ENCODE measurements at places on chromosomes 11 and 22.

DNA sequence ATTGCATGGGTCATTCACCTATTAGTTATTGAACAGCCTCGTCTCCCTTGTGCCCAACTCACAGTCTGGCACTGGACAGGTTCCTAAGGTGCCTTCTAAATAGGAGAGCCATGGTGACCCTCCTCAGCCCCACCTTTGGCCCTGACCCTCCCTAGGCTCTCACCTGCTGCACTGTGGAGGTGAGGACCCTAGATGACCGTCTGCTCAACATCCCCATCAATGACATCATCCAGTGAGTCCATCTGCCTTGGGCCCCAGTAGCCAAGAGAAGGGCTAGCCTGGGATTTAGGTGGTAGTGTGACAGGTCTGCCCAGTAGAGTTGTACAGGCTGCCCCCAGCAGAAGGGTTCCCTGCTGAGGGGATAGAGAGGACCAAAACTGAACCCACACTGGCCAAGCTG lies 13.6 kb downstream of the UCP2 start:
- no peak for DNase-seq

GRCh38 chr11:21552911-21553310 lies 640.0 kb upstream of the ANO5 start:
- DNase-seq: peak; percentile 33

DNA sequence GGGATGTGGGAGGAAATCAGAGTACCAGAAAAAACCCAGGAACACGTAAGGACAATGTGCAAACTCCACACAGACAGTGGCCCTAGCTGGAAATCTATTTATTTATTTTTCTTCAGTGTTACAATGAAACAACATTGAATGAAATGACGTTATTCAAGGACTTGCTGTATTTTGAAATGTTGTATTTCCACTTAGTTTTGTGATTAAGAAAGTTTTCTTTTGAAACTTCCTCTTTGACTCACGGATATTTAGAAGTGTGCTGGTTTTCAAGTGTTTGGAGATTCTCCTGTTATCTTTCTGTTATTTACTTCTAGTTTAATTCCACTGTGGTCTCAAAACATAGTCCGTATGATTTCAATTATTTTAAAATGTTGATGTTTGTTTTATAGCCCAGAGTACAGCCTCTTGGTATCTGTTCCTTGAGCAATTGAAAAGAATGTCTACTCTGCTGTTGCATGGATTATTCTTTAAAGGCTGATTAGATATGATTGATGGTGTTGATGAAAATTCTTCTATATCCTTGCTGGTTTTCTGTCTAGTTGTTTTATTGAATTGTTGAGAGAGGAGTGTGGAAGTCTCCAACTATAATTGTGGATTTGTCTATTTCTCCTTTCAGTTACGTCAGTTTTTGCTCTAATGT lies 141.0 kb downstream of the ARHGAP20 start:
- DNase-seq: no peak

GRCh38 chr22:24686280-24686679 lies 83.3 kb downstream of the GGT1 start:
- DNase-seq: no peak

Measured in NCI-H146 (cell line).